Activated CD4-positive, CD25-positive, alpha-beta regulatory T cell (primary cell): ENCODE measurements at places on chromosomes 4 and X.

DNA sequence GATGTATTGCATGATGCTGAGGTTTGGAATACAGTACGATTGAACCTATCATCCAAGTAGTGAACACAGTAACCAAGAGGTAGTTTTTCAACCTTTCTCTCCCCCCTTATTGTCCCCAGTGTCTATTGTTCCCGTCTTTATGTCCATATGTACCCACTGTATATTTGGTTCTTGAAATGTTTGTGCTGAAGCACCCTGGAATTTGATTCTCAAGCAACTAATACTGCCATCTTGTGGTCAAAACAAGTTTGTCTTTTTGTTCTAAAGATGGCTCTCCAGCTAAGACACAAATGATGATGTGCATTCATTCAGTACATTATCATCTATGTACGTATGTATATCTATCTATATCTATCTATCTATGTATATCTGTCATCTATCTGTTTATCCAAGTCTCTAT is 33.5 kb upstream of the DCX start:
- no peak for DNase-seq

GRCh38 chr4:90187148-90187884 is 60.1 kb downstream of the CCSER1 start:
- DNase-seq, result no peak

GRCh38 chrX:129744861-129745321 is 6.1 kb downstream of the XPNPEP2 start:
- no peak for DNase-seq

- DNase-seq, result no peak
Measured at GRCh38 chr4:32470087-32470585, 1750.0 kb downstream of the PCDH7 start.

GRCh38 chr4:128869776-128870509 is 60.4 kb downstream of the JADE1 start:
- DNase-seq, result no peak

DNA sequence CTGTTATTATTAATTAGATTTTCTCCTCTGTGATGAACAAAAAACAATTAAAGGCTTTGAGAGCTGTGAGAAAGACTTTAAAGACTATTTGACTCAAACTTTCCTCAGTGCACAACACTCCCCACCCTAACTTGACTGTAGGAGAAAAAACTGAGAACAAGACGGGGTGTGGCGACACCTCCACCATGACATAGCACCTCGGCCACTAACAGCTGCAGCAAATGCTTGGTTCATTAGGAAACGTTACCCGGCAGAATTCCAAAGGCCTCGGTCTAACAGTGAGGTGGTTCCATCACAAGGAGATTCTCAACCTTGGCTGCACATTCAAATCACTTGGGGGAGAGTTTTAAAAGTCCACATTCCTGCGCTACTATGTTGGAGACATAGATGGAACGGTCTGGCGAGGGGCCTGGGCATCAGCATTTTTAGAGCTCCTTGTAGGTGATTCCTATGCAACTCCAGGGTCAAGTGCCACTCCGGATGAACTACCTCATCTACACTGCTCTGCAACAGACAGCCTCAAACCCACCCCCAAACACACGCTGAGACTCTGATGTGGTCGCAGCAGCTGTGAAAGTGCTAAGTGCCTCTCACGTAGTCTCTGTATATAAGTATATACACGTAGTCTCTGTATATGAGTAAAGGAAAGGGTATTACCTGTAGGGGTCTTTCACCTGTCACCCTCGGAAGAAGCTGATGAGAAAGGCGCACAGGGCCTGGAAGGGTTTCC is 1.0 kb downstream of the FGFBP2 start:
- no peak for DNase-seq

GRCh38 chrX:40267334-40268187 is 169.8 kb upstream of the BCOR start:
- DNase-seq, result no peak
